ENCODE measurements at places on chromosomes 3 and 15. TPM values are rescaled to one million over a fixed set of nuclear protein-coding genes. Genes with fewer than 3 reads are reported as not detected.

The TRPC1 gene
- 0.21 TPM for total RNA-seq

The CRABP1 gene
- total RNA-seq, result not detected

GRCh38 chr3:89250742-89251141 lies 143.3 kb downstream of the EPHA3 start:
- no peak overlapping the region for H3K27ac ChIP-seq
- no peak overlapping the region for H3K4me3 ChIP-seq
- no peaks in the 10 kb centered on the region for H3K36me3 ChIP-seq
- DNase-seq, result no peak
- H3K4me1 ChIP-seq, result no peaks in the 10 kb centered on the region

- DNase-seq, result no peak
- no peak overlapping the region for H3K27ac ChIP-seq
- H3K4me3 ChIP-seq, result no peak overlapping the region
- no peaks in the 10 kb centered on the region for H3K36me3 ChIP-seq
- no peaks in the 10 kb centered on the region for H3K4me1 ChIP-seq
- no peaks in the 10 kb centered on the region for H3K27me3 ChIP-seq
These were observed 27.9 kb downstream of the ALDH1L1 start for GRCh38 chr3:126152458-126152857.

The DUOX1 gene
- total RNA-seq, result 0.20 TPM

DNA sequence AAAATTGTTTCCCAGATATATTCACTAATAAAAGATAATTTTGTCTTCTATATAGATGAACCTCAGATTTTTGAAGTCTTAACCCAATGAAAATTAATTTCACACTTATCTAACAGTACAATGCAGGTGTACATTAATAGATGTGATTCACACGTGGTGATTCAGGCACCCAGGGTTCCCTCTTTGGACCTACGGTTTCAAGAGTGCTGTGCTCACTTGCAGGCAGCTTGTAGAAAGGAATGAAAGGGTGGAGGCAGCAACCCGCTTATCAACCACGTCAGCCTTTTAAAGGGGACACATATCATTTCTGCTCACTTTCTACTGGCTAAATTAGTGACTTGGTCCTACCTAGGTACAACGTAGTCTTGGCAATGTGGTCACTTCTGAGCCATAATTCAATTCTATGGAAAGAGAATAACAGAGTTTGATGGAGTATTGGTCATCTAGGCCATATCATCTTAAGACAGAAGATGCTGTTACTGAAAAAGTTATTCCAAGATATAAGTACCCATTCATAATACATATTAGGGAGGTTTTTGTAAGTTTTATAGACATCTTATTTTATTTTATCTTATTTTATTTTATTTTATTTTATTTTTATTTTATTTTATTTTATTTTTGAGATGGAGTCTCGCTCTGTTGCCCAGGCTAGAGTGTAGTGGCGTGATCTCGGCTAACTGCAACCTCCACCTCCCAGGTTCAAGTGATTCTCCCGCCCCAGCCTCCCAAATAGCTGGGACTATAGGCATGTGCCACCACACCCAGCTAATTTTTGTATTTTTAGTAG lies 37.9 kb downstream of the ACP3 start:
- no peak overlapping the region for H3K27ac ChIP-seq
- no peaks in the 10 kb centered on the region for H3K4me1 ChIP-seq
- no peak for DNase-seq
- no peak overlapping the region for H3K4me3 ChIP-seq
- no peaks in the 10 kb centered on the region for H3K27me3 ChIP-seq

The SAMD7 gene
- not detected for total RNA-seq

GRCh38 chr3:170689296-170689829 lies 103.5 kb upstream of the SLC7A14 start:
- H3K27me3 ChIP-seq, result no peaks in the 10 kb centered on the region
- H3K4me3 ChIP-seq, result no peak overlapping the region
- H3K27ac ChIP-seq, result no peak overlapping the region
- no peak for DNase-seq

DNA sequence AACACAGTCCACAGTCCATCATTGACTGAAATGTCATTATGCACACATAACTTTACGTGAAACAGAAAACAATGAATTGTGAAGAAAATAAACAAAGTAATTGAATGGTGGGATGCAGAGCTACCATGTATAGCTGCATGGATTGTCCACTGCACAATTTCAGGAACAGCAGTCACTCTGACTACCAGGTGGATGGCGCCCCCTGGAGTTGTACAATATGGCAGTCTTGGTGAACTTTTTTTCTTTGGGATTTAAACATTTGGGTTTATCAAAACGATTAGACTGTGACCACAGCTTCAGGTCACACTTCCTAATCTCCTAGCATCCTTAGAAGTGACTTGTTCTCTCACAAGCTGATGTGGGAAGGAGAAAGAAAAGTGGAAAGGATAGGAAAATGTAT lies 48.9 kb upstream of the TCF12 start:
- H3K36me3 ChIP-seq, result no peaks in the 10 kb centered on the region
- no peak overlapping the region for H3K4me3 ChIP-seq
- no peaks in the 10 kb centered on the region for H3K4me1 ChIP-seq
- DNase-seq, result no peak
- H3K27me3 ChIP-seq, result no peaks in the 10 kb centered on the region

DNA sequence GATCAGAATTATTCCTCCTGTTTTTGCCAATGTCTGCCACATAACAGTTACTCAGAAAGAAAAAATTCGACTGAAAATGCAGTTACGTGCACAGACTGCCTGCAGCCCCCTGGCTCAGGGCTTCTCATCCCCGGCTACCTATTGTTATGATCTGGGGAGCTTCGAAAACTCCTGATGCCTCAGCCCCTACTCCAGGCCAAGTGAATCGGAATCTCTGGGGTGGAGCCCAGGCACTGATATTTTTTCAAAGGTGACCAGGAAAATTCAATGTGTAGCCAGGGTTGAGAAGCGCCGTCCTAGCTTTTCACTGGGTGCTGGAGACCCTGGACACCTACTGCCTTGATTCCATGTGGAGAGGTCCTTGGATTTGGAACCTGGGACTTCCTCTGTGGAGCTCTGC lies 8.5 kb downstream of the ADAMTS17 start:
- no peaks in the 10 kb centered on the region for H3K27me3 ChIP-seq
- H3K4me1 ChIP-seq, result peaks cover 71% of the 10 kb centered on the region
- no peak for DNase-seq
- no peak overlapping the region for H3K27ac ChIP-seq
- H3K36me3 ChIP-seq, result no peaks in the 10 kb centered on the region

DNA sequence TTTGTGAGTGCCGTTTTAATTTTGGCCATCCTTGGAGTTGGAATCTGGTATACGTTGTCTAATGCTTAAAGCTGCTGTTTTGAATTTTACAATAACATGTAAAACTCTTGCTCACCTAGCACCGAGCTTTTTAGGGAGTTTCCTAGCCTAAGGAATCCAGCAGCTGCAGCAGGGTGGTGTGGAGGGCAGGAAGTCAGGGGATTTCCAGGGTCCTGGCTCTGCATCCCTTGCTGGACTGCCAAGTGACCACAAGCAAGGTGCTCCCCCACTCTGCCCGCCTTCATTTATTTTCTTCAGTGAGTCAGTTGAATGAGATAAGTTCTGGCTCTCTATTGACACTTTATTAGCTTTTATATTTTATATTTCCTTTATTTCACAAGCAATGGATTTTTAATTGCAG lies 113.7 kb downstream of the ATG7 start:
- DNase-seq, result no peak
- no peak overlapping the region for H3K27ac ChIP-seq
- peaks cover 6% of the 10 kb centered on the region for H3K36me3 ChIP-seq
- no peaks in the 10 kb centered on the region for H3K4me1 ChIP-seq
- no peak overlapping the region for H3K4me3 ChIP-seq
- H3K27me3 ChIP-seq, result no peaks in the 10 kb centered on the region

GRCh38 chr3:41141433-41142167 lies 57.7 kb upstream of the CTNNB1 start:
- no peak overlapping the region for H3K4me3 ChIP-seq
- no peaks in the 10 kb centered on the region for H3K27me3 ChIP-seq
- no peak for DNase-seq
- no peaks in the 10 kb centered on the region for H3K36me3 ChIP-seq
- no peaks in the 10 kb centered on the region for H3K4me1 ChIP-seq
- no peak overlapping the region for H3K27ac ChIP-seq

DNA sequence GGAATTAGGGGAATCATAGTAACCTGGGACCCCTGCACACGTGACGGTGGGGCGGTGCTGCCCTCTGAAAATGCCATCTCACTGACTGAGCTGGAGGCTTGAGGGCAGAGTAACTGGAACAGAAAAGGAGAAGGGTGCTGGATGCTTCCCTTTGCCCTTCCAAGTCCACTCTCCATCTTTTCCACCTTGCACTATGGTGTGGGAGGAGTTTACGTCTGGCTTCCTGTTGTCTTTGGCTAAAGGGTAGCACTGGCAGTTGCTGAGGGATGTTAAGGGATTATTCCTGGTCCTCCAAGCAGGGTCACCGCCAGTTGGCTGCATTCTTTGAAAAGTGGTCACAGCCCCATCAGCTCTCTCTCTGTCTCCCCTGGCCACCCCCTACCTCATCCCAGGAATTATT lies 129.4 kb upstream of the SNTN start:
- no peak overlapping the region for H3K27ac ChIP-seq
- H3K36me3 ChIP-seq, result no peaks in the 10 kb centered on the region
- no peaks in the 10 kb centered on the region for H3K27me3 ChIP-seq
- no peak for DNase-seq

- H3K36me3 ChIP-seq, result no peaks in the 10 kb centered on the region
- DNase-seq, result no peak
- no peak overlapping the region for H3K4me3 ChIP-seq
- H3K27ac ChIP-seq, result no peak overlapping the region
- H3K27me3 ChIP-seq, result no peaks in the 10 kb centered on the region
These were observed 981.3 kb upstream of the ALCAM start for GRCh38 chr3:104385421-104385820.

DNA sequence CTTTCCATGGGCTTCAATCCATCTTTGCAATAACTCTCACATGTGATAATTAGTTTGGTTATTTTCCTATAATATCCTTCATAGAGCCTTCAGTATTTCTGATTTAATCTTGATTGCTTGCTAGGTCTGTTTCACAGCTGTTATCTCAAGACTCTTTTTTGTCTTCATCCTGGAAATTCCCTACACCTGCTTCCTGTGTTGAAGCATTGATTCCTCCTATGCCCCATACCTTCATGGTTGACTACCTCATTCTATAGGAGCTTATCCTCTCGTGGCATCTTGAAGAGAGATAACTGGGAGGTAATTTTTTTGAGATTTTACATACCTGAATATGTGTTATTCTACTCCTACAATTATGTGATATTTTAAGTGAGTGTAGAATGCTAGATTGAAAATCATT lies 26.7 kb downstream of the PIK3CA start:
- no peak overlapping the region for H3K4me3 ChIP-seq
- no peak for DNase-seq
- H3K36me3 ChIP-seq, result no peaks in the 10 kb centered on the region
- no peak overlapping the region for H3K27ac ChIP-seq
- no peaks in the 10 kb centered on the region for H3K27me3 ChIP-seq
- H3K4me1 ChIP-seq, result peaks cover 5% of the 10 kb centered on the region

DNA sequence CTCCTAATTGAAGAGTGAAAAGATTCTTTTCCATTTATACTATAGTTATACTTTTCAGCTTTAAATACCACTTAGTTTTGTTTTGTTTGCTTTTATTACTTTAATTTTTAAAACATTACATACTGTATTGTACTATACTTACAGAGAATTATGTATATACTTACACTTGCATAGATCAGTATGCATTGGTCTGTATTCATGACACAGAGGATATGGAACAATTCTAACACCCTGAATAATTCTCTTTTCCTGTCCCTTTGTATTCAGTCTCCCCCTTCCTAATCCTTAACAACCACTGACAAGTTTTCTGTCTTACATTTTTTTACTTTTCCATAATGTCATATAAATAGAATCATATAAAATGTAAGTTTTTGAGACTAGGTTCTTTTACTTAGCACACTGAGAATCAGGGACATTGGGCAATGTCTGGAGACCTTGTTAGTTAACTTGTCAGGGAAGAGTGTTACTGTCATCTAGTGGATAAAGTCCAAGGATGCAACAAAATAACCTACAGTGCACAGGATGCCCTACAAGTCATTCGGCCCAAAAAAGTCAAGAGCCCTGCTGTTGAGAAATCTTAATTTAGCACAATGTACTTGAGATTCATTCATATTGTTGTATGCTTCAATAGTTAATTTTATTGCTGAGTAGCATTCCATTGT lies 95.7 kb upstream of the MCTP2 start:
- no peak overlapping the region for H3K4me3 ChIP-seq
- H3K27me3 ChIP-seq, result peaks cover 10% of the 10 kb centered on the region
- no peak for DNase-seq
- no peaks in the 10 kb centered on the region for H3K36me3 ChIP-seq
- no peak overlapping the region for H3K27ac ChIP-seq
- H3K4me1 ChIP-seq, result no peaks in the 10 kb centered on the region

The TRIM42 gene
- not detected for total RNA-seq

The CHRFAM7A gene
- 18.3 TPM for total RNA-seq

DNA sequence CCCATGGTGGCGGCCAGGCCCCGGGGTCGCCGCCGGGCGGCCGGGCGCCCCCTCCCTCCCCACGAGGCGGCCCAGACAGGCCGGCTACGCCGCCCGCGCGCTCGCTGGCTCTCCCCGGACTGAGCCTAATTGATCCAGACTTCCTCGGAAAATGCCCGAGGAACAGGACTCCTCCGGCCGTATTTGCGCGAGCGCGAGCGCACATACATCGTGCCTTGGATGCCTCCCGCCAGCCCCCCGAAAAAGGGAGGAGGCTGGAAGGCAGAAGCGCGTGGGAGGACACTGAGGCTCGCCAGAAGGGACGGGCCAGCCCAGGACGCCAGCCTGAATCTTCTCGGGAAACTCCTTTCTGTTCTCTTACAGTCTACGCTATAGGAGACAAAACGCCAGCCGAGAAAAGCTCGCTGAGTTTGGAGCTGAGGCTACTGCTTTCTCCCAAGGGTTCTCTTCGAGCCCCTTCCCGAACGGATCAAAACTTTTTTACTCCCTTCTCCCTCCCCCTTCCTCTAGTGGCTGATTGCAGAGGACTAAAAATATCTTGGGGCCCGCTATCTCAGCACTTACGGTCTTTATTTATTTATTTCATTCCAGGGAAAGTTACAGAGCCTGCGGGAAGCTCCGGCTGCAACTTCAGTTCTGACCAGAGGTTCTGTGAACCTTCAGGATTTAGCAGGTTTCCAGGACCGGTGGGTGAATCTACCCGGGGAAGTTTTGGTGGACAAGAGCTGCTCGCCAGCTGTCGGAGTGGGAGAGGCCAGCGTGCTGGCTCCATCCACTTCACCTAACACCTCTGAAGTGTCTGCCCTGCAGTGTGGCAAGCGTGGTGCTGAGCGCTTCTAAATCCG lies at the start of gene PDZRN3:
Gene PDZRN3 (minus strand): TSS at position 121 of the 845 bp plus-strand sequence.
- no peak for DNase-seq
- H3K36me3 ChIP-seq, result no peaks in the 10 kb centered on the region
- no peak within 1 kb of the TSS for H3K4me3 ChIP-seq
- H3K4me1 ChIP-seq, result no peaks in the 10 kb centered on the region
- H3K27ac ChIP-seq, result no peak within 1 kb of the TSS

DNA sequence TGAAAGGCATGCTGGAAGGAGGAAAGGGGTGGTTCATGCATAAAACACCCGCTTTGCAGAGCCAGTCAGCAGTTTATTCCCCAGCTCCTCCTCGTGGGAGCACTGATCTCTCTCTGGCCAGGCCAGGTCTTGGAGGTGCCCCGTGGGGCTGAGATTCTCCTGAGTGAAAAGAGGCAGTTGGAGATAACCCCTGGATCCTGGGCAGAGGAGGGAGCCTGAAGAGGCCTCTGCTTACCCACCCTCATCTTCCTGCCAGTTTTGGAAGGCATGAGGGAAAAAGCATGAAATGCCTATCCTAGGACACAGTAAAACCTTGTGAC lies 108.3 kb downstream of the SEMA5B start:
- H3K27me3 ChIP-seq, result peaks cover 4% of the 10 kb centered on the region
- DNase-seq, result no peak
- H3K36me3 ChIP-seq, result no peaks in the 10 kb centered on the region
- no peak overlapping the region for H3K4me3 ChIP-seq
- H3K4me1 ChIP-seq, result peaks cover 3% of the 10 kb centered on the region

- no peaks in the 10 kb centered on the region for H3K4me1 ChIP-seq
- H3K27ac ChIP-seq, result no peak overlapping the region
These were observed 38.0 kb upstream of the NR1I2 start for GRCh38 chr3:119743921-119744320.

The RHOV gene
- total RNA-seq, result not detected
